ENCODE measurements at places on chromosomes 13 and 19.

GRCh38 chr13:33016414-33017322, at the start of gene KL:
TSS of gene KL (plus strand) at chr13:33016423. CDS start at chr13:33016441, 18 bp downstream.
- no peak for DNase-seq

DNA sequence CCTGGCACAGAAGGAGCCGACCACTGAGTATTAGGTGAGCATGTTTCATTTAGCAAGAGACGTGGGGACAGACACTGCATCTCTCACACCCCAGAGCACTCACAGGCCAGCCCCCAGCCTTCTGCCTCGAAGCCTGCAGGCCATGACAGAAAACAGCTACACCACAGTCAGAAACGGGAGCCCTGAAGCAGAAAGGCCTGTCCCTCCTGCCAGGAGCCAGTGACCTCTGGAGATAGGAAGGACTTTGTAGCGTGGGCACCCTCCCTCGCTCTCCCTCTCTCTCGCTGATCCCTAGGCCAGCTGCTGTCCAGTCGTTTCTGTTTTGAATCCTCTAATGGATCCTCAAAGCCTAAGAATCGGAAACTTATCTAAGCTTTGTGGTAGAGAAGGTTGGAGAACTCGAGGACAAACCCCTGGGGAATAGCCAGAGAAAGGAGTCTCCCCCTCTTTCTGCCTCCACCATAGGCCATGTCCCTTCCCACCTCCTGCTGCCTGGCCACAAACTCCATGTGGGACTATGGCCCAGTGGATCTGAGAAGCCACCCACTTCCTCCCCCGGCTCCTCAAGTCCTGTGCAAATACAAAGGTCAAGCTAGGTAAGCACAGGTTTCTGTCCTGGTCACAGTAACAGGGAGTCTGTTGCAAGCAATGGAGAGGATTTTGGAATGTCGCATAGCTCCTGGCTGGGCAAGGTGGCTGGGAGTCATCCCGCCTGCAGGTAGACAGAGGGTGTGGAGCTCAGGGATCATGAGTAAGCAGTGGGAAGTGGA, 95.1 kb downstream of the NUFIP1 start:
- DNase-seq: no peak

DNA sequence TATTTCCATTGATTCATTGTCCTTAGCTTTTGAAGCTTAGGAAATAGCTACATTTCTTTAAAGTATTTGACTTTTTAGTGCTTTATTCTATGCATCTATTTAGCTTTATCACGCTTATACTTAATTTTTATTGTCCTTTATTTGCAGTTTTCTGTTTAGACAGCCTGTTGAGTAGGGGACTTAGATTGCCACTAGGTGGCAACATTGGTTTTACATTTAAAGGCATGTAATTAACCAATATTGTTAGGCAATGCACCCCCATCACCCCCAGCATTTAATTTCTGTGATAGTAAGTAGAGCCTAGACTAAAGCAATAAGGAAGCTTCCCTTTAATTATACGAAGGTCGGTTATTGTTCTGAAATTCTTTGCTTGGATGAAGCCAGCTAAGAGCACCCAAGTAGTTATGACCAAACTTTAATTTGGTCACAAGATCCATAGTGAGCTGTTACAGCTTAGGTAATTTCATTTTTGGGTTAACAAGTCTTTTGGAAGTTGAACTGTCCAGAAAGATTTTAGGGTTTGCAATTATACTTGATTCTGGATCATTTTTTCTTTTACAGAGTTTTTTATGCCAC, 36.5 kb downstream of the B3GLCT start:
- DNase-seq: no peak

DNA sequence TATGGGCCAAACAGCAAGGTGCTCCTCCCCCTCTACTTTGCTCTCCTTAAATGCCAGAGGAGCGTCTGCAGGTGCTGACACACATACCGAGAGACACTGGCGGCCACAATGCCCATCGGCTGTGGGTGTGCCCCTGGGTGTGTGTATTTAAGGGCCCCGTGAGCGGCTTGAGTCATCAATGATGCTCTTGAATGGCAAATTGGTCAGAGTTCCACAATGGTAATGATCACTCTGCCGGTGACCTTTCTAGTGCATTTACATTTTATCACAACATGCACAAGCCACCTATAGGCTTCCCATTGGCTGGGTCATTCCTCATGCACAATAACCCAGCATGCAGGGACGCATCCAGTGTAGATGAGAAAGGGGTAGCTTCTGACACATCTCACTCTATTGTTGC, 124.8 kb downstream of the ZNF536 start:
- no peak for DNase-seq

- DNase-seq: peak; percentile 55
These were observed 15.7 kb downstream of the PNPLA6 start for GRCh38 chr19:7550987-7551761.

DNA sequence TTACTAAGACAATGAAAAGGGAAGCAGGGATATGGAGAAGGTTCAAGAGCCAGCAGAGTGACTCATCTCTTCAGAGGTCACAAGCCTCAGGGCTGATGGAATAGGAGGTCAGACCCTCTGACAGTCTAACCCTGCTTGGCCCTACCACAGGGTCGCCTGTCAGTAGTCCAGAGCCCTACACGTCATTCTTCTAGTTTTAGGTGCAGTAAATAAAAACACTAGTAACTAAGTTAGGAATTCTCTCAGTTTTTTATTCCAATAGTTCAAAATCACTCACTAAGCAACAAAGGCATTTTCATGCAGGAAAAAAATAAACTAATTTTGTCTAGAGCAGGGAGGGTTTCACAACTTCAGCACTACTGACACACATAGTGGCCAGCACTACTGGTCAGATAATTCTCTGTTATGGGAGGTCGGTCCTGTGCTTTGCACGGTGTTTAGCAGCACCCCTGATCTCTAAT, 27.2 kb downstream of the FOXO1 start:
- DNase-seq: no peak

DNA sequence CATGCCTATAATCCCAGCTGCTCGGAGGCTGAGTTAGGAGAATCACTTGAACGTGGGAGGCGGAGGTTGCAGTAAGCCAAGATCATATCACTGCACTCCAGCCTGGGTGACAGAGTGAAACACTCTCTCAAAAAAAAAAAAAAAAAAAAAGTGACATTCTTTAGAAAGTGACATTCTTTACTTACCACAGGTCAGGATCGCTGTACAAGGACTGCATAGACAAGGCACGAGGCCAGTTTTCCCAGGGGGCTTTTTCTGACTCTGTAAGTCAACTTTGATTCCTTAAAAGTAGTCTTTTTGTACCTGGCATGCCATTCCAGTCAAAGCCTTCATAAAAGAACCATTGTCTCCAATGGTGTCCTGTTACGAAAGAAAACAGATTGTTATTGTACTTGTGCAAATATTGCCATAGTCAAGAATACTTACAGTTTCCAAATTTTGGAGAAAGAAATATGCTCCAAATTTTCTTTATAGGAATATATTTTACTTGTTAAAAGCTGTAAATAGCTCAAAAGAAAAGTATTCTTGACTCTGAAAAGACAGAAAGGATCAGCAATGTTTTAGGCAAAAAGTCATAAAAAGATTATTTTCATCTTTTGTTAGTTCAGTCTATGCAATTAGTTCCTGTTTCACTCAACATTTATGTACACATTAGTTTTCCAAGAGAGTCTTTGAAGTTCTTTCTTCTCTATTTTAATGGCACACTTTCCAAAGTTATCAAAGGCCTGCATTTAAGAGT, 39.3 kb downstream of the CEACAM1 start:
- DNase-seq: peak; percentile 32

GRCh38 chr19:33469171-33470039, 52.2 kb downstream of the PEPD start:
- no peak for DNase-seq

DNA sequence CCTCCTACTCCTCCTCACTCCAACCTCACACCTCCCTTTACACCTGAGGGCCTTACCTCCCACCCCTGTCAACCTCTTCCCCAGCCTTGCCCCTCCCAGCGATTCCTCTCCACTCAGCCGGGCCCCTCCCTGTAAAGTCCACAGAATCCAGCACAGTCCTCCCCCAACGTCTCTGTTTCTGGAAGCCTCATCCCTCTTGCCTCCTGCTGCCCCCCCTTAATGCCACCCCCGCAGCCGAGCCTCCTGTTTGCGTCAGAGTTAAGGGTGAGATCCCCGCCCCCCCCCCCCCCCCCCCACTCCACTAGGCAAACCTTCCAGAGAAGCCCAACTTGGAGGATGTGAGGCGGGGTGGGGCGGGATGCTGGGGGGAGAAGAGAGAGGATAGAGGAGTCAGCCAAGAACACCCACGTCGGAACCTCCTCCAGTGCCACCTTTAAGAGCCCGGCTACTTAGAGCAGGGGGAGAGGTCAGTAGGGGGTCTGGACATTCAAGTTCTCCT, 2.1 kb downstream of the UNC13A start:
- no peak for DNase-seq

DNA sequence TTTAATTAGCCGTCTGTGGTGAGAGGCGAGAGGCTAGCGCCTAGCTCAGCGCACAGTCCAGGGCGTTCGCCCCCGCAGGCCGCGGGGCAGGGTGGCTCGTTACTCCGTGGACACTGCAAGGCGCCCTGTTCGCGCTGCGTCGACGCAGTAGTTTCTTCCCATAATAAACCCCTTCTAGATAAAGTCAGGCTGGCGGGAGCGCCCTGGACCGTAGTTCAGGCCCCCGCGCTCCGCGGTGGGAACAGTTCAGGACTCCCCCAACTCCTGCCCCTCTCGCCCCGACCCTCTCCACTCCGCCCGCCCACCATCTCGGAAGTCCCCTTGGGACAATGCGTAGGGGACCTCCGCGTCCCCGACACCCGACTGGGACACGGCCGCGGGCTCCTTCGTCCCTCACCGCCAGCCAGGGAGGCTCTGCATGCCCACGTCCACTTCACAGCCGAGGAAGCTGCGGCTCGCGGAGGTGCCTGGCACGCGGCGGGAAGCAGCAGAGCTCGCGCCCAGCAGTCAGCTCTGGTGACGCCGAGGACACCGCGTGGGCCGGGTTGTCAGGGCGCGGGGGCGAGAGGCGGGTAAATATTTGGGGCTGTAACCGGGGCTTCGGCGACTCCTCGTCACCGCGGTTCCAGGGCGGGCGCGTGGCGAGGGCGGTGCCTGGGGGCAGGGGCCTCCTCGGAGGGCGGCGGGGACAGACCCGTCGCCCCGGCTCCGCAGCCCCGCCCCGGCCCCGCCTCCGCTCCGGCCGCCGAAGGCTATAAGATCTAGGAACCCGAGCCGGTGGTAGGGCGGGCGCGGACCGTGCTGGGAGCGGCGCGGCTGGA, at the start of gene RGCC:
TSS of gene RGCC (plus strand) at position 783 of the 821 bp plus-strand sequence. CDS start 158 bp downstream, outside the sequence.
- peak; percentile 78 for DNase-seq

- no peak for DNase-seq
These were observed 17.3 kb upstream of the CLDN10 start for GRCh38 chr13:95535243-95535642.

- DNase-seq: no peak
These were observed 55.0 kb downstream of the CYSLTR2 start for GRCh38 chr13:48708764-48709163.

- no peak for DNase-seq
These were observed 521.9 kb downstream of the DIAPH3 start for GRCh38 chr13:59641817-59642216.

DNA sequence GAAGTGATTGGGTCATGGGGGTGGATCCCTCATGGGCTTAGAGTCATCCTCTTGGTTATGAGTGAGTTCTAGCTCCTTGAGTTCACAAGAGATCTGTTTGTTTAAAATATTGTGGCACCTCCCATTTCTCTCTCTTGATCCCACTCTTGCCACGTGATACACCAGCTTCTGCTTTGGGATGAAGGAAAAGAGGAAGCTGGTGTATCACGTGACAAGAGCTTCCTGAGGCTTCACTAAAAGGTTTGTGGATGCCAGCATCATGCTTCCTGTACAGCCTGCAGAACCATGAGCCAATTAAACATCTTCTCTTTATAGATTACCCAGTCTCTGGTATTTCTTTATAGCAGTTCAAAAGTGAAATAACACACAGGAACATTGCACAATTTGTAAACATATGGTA, 352.5 kb upstream of the ATXN8OS start:
- DNase-seq: no peak

DNA sequence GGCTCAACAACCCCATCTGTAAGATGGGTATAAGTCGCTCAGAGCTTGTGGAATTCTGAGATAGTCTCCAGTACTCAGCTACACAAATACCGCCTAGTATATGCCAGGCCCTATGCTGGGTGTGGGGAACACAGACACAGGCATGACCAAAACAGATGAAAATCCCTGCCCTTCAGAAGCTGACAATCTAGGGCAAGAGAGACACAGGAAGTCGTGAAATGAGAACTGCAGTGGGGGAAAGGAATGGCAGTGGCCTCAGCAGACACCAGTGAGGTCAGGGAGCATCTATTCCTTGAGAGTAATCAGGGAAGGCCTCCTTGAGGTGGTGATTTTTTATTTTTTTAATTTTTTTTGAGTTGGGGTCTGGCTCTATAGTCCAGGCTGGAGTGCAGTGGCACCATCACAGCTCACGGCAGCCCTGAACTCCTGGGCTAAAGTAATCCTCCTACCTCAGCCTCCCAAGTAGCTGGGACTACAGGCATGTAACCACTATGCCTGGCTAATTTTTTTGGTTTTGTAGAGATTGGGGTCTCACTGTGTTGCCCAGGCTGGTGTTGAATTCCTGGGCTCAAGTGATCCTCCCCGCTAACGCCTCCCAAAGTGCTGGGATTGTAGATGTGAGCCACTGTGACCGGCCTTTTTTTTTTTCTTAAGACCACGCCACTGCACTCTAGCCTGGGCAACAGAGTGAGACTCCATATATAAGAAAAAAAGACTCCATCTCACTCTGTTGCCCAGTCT, 3.2 kb downstream of the TMIGD2 start:
- no peak for DNase-seq

DNA sequence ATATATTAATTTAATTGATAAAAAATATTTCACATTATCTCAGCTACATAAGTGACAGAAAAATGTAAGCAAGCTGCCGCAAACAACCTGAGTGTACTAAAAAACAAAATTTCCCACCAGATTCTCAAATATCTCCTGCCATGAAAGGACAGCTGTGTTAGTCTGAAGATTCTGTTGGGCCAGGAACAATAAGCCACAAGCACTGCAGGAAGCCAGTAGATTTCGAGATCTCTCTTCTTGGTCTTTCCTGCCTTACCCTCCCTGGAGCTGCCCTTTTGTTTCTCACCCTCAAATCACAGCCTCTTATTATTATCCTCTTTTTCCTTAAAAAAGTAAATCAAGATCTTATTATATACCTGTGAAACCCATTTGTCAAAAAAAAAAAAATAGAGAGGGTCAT, 165.6 kb downstream of the EFNB2 start:
- DNase-seq: no peak

GRCh38 chr19:39174558-39175544, 21.9 kb upstream of the NCCRP1 start:
- no peak for DNase-seq

DNA sequence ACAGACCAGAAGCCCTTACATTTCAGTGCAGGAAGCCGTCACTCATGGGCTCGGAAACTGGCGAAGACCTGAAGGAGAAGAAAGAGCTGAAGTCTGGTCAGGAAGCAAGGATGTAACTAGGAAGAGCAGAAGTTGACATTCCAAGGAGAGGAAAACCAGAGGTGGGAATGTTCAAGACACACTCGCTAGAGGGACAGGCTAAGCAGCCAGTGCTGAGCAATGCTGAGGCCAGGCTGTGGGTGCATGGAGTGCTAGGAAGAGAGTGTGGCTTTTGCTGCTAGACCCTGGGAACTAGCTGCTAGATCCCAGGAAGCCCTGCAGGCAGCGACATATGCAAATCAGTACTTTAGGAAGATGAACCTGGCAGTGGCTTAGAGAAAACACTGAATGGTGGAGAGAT, 12.1 kb upstream of the URAD start:
- no peak for DNase-seq
